Hepatic stellate cell (primary cell): ENCODE measurements at places on chromosomes 2 and 18.

DNA sequence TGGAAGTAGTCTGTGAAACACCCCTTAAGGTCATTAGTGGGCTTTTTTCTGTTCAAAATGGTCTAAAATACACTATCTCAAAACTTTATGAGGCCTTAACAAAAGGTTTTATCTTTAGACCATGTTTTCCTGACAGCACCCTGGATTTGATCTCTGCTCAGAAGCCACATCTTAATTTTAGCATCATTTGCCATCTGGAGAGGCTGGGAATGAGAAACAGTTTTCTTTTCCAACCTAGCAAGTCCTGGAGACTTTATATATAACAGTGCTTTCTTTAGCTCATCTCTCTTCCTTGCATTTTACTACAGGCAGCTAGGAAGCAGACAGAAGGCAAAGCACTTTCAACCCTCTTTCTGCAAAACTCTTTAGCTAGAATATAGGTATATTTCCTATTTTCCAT lies 62.7 kb upstream of the CYTIP start:
- no peak for DNase-seq

DNA sequence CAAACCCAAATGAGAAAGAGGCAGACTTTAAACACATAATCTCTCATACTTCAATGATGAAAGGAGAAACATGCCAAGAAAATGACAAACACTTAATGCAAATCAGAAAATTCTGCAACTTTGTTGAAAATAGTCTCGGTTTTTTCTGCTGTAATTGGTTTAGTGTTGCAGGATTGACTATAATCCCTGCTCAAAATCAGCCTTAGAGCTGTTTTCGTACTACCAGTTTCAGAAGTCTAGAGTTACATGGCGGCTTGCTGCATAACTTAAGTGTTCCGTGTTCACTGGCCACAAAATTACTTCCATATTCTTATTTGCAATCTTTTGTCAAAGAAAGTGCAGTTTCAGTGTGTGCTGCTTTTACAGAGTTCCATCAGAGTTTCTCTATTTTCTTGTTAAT lies 48.9 kb upstream of the ITGAV start:
- no peak for DNase-seq

DNA sequence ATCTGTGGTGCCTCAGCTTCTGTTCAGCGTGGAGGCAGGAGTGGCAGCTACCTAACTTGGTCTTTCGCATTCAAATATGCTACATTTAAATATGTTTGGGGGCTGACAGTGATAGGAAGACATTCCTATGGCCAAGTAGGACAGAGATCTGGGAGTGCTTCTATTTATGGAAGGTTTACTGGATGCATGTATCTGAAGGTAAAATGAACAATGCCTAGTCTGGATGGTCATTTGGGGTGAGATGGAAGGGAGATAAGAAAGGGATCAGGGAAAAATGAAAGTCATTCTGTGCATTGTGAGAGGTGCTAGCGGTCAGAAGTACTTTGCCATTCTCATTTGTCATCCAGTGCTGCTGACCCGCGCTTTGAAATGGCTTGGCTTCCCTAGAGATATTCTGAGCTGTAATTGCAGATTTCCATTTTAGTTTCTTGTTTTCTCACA lies 300.9 kb upstream of the FBXO11 start:
- no peak for DNase-seq

DNA sequence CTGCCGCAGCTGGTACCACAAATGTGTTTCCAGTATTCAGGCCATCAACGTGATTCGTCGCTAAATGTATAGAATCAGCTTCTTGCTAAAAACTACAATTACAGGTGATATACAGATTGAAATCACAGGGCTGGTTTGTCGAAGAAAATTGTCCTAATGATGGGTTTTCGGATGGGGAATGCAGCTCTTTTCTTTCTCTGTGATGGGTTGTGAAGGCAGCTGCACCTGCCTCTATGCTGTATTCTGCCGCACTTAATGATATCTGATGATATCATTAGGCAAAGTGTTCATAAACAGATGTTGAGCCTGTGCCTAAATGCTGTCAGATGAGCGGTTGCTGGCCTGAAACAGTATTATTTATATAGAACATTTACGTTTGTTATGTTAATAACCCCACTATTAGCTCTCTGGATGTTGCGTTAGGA lies 218.1 kb downstream of the ARHGAP15 start:
- no peak for DNase-seq

DNA sequence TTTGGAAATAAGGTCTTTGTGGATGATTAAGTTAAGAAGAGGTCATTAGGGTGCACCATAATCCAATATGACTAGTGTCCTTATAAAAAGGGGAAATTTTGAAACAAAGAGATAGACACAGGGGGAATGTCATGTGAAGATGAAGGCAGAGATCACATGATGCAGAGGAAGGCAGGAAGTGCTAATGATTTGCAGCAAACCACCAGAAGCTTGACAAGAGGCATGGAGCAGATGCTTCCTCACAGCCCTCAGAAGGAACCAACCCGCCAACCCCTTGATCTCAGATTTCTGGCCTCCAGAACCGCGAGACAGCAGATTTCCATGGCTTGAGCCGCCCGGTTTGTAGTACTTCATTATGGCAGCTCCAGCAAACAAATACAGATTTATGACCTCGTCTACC lies 17.4 kb upstream of the SMARCAL1 start:
- DNase-seq = no peak

- no peak for DNase-seq
Measured at GRCh38 chr2:177053716-177054115, 158.9 kb upstream of the HNRNPA3 start.

- DNase-seq = no peak
Measured at GRCh38 chr18:71028285-71028762, 739.5 kb downstream of the SOCS6 start.

DNA sequence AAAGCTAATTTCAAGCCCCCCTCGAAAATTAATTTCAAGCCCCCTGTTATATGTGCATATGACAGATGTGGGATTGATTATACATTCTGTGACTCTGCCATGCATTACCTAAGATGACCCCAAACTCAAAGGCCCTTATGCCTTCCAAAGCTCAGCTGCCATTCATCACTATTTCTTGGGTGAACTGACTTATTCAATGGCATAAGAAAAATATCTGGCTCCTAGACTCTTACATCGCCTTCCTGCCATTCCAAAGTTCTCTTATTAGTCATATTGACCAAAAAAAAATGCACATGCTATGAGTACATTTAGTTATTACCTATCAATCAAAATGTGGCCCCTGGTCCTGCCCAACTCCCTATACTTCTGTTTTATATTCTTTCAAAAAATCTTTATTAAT lies 291.8 kb upstream of the CHAC2 start:
- DNase-seq = no peak

GRCh38 chr2:72694715-72695496 lies 130.9 kb downstream of the EXOC6B start:
- no peak for DNase-seq

- DNase-seq = no peak
Measured at GRCh38 chr18:58525517-58525916, 103.4 kb downstream of the ALPK2 start.

DNA sequence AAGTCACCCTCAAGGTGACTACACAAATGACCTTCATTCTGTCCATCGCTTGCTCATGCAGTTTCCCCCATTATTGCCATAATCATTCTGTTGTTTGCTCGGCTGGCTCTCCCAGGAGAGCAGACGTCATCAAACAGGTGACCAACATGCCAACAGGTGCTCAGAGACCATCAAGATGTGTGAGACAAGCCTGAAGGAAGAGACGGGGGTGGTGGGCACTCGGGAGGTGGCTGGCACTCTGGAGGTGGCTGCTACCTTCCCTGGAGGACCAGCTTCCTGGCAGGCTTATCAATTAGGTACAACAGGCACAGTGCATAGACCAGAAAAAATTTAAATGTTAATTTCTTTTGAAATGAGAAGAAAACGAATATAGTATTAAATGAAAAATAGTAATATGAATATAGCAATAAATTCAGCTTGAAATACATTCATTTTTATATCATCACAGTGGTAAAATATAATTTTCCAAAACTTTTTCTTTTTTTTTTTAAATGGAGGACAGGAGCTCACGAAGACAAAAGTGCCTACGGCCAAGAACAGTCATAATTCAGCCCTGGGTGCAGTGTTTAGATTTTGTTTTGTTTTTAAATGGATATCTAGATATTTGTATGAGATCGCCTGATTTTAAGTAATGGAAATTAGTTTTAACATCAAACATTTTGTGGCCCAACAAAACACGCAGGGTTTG lies 16.9 kb upstream of the HAAO start:
- no peak for DNase-seq

- no peak for DNase-seq
Measured at GRCh38 chr2:69966496-69966895, 5.1 kb upstream of the ASPRV1 start.

DNA sequence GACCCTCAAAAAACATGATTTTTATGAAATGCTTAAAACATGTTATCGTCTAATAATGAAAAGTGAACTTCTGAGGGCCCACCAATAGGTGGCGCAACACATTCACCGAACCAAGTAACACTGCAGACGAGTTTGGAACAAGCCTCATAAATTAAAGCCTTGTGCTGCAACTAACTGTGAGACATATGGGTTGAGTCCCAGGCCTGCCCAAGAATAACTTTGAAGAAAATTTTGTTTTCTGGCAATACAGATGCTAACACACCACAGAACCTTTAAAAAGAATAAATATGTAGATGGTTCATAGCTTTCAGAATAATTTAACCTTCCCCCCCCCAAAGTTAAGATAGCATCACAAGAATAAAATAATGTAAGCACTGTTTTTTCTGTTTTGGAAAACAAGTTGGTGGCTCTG lies 285.9 kb downstream of the RNF144A start:
- DNase-seq = peak; percentile 9

DNA sequence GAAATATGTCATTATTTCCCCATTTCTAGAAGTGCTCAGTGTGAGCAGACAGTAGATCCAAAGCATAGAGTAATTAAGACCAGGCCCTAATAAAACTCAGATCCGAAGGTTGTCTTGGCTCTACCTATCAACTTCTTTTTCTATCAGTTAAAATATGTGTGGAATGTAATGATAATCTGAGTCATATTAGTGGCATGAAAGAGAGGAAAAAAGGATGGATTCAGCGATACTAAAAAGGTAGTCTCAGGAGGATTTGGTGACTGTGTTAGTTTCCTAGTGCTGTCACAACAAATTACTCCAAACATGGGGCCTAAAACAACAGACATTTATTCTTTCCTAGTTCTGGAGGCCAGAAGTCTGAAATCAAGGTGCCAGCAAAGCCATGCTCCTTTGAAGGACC lies 103.7 kb upstream of the NABP1 start:
- DNase-seq = no peak

DNA sequence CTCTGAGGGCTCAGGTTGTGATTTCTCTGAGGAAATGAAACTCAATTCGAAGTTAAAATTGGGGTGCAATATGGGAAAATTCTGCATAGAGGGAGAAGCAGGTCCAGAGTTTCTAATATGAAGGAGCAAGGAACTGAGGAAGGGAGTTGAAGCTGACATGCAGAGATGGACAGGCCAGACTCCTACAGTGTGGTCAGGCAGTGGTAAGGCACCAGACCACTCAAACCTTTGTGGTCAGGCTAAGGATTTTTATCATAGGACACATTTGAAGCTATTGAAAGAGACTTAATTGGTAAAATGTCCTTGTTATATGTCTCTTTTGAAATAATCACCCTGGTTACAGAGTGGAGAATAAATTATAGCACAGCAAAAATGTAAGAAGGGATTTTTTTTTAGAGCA lies 1074.8 kb upstream of the CDH2 start:
- DNase-seq = no peak

DNA sequence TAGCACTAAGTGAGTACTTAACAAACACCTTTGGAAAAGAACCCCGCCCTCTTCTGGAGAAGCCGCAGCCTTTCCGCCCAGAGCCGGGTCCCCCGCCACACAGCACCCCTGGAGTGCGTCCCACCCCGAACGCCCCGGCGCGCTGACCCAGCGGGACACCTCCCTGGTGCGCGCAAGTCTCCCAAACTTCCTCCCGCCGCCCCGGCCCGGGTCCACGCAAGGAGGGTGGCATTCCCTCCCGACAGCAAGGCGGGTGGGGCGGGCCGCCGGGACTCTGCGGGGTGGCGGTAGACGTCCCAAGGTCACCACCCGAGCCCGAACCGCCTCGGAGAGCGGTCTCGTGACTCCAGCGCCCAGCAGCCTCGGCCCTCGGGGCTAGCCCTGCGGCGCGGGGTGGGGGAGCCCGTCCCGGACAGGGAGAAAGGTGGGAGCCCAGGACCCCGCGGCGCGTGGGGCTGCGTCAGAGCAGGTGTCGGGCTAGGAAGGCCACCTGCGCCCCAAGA lies 598 bp downstream of the CCDC93 start:
- peak; percentile 51 for DNase-seq

GRCh38 chr2:16114070-16114469 lies 173.7 kb downstream of the MYCN start:
- DNase-seq = no peak

DNA sequence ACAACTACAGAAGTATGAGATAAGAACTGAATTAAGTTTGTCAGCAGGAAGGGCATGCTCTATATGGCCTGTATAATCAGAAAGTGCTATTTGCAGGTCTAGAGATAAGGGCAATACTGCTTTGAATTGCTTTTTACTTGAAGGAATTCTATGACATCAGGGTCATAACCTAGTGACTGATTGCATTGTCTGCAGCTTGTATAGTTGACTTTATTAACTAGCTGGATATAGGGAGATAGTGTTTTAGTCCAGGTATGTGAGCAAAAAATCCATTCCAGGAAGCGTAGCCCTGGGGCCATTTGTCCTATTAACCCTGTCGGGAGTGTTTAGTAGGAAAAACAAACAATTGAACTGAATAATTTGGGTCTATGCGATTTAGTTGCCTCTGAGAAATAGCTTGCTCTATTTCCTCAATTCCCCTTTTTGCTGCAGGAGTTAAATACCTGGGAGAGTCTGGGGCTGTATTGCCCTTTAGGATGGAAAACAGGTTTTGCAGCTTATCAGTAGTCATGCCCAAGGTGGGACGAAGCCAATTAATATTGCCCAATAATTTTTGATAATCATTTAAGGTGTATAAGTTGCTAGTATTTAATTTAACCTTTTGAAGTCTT lies 30.0 kb downstream of the HTR2B start:
- no peak for DNase-seq

DNA sequence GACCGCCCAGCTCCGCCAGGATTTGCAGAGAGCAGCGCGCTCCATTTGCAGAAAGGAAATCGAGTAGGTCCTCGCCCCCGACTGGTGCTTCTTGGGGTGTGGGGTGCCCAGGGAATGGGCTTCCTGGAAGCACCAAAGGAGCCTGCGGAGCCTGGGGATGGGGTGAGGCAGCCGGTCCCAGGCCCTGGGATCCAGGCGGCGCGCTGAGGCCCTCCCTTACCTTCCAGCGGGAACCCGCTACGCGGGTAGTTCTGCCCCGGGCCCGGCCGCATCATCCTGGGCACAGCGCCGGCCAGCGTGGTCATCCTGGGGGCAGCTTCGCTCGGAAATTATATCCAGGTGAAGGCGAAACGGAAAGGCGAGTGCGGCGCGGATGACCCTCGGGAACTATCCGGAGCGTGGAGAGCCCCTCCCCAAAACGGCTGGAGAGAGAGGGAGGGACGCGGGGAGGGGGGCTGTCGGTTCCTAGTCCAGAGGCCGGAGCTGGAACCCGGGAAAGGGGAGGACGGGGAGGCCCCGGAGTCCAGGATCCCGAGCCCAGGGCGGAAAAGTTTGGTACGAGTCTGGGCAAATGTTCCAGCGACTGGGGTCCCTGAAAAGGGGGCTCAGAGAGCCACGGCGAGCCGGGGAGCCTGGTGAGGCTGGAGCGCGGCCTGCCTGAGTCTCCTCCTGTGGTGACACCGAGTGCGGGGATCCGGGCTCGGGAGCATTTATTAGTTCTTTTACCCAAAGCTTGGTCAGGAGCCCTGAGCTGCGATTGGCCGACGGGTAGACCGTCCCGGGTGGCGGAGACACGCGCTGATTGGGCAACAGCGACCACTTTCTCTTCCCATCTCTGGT lies at the start of gene PAX3:
TSS of gene PAX3 (minus strand) at position 688 of the 840 bp plus-strand sequence. CDS start at position 305, 383 bp downstream.
- DNase-seq = no peak

- no peak for DNase-seq
Measured at GRCh38 chr18:59383851-59384250, 24.8 kb upstream of the LMAN1 start.
